ENCODE measurements at places on chromosomes 1 and 21.
A peak's percentile ranks its signal among the peaks of the same experiment; 100 is the strongest.

- no peak for DNase-seq
These were observed 90.4 kb downstream of the HS2ST1 start for GRCh38 chr1:87004857-87005256.

GRCh38 chr1:246579818-246580217 lies 13.6 kb downstream of the CNST start:
- DNase-seq: no peak

- no peak for DNase-seq
These were observed 3.2 kb upstream of the IBA57 start for GRCh38 chr1:228162286-228163006.

- no peak for DNase-seq
These were observed 110.9 kb upstream of the C1orf174 start for GRCh38 chr1:4010814-4011605.

- no peak for DNase-seq
These were observed 185.9 kb downstream of the SLC45A1 start for GRCh38 chr1:8503842-8504241.

DNA sequence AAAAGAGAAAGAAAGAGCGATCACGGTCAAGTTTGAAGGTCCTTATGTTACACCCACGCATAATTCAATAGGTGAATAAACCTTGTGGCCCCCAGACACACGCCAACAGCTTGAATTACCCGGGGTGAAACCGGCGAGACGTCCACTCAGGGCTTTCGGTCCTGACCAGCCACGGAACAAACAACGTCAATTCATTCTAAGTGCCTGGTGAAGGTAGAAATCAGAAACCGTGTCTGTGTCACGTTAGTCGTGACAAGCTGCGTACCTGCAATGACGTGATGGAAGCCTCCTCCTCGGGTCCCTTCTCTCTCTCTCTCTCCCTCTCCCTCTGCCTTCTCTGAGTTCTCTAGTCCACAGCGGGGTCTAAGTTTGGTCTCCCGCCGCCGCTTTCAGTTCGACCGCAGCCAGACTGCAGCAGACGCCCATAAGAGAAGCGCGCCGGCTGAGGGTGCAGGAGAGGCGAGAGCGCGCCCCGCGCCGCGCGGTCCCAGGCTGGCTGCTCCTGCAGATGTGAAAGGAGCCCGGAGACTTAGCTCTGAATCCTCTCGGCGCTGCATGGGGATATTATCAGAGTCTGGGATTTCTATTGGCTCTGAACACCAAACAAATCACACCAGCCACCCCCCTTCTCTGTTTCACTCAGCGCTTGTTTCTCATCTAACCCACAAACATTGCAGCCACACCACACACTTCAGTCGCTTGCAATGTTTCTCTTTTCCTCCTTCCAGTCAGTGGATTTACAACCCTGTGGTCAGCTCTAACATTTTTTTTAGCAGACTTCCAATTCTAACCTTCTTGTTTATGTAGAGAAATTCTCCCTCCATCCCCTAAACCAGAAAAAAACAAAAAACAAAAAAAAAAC lies at the start of gene GREM2:
Gene GREM2 (minus strand): TSS at position 537 of the 862 bp plus-strand sequence. CDS start 118,680 bp downstream, outside the sequence.
- no peak for DNase-seq

DNA sequence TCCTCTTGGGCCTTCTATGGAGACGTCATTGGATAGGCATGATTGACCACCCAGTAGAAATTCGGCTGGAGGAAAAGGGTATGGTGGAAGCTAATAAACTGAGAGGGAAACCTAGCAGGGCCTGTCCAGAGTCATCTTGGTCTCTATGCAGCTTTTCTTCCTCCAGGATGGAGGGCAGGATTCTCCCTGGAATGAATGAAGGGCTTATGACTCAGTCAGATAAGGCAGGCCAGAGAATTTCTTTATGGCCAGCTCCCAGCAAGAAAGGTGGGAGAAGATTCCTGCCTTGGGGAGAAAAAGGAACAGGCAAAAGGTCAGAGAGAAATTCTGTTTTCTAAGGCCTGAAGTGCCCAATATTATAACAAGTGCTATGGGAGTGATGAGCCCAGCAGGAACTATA lies 17.1 kb downstream of the FBLIM1 start:
- DNase-seq: no peak

GRCh38 chr1:207001492-207002245 lies 30.9 kb downstream of the C1orf116 start:
- no peak for DNase-seq

GRCh38 chr1:154463512-154463990 lies 38.5 kb upstream of the TDRD10 start:
- DNase-seq: no peak

GRCh38 chr21:14548779-14549178 lies 2.7 kb upstream of the SAMSN1 start:
- no peak for DNase-seq

- DNase-seq: no peak
These were observed 19.2 kb downstream of the AGPAT3 start for GRCh38 chr21:43884012-43884860.

DNA sequence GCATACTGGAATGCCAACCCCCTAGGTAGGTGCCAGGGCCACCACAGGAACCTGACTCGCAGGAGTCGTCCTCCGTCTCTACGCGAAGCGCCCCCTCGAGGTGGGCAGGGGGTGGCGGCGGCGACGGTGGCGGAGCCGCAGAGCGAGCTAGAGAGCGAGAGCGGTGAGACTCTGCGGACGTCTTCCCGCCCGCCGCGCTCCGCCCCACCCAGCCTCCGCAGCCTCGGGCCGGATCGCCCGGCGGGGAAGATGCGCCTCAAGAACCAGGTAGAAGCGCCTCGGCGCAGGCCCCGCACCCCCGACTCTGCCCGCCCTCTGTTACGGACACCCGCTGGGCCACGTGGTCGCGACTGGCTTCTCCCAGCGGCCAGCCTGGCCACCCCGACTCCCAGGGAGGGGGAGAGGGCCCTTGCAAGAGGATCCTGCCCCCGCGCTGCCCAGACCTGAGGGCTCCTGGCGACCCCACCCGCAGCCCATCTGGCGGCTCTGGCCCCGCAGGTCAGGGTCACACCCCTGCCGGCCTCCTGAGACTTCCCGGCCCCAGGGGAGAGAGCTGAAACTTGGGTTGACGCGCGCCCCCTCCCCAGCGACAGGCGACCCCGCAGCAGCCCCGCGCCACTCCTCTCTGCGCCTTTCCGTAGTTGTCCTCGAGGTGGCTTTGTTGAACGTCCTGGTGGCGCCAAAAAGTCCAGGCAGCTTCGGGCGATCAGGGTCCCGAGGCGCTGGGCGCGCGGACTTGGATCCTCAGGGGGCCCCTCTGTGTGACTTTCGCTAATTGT lies 24.4 kb upstream of the AGBL4 start:
- no peak for DNase-seq

- no peak for DNase-seq
These were observed 14.2 kb upstream of the SPOCD1 start for GRCh38 chr1:31830065-31830464.

GRCh38 chr1:97999320-97999719 lies 78.5 kb upstream of the DPYD start:
- no peak for DNase-seq

DNA sequence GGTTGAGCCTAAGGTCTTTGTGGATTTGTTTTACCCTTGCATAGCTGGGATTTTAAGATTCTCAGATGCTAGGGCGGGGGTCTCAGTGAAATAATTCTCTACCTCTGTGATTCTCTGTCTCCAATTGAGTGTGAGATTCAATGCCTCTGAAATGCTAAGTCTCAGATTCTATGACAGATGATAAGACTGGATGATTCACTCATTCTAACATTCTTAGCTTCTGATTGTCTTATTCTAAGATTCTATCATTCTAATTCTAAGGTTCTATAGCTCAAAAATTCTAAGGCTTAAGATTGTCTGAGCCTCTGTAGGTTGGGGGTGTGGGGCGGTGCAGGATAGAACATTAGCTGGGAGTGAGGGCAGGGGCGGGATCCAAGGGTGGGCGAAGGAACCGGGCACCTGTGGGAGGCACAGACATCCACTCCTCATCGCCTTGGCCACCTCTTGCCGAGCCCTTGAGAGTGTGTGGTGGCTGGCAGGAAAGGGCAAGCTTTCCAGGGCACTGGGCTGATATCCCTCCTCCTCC lies 29.5 kb downstream of the ADGRB2 start:
- no peak for DNase-seq

DNA sequence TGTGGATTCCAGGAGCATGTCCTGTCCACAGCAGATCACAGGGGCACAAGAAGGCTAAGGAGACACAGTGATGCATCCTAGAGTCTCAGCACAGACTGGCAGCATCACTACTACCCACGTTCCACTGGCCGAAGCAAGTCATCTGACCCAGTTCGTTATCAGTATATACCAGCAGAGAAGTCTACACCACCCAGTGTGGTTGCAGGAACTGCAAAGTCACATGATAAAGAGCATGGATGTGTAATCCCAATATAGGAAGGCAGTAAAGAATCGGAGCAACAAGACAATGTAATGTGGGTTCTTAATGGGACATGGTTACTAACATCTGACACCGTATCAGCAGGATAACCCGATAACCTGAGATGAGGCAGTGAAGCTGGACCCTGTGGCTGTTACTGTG lies 246.6 kb downstream of the RRAGC start:
- no peak for DNase-seq

GRCh38 chr1:201707656-201708055 lies 121.3 kb upstream of the IPO9 start:
- DNase-seq: no peak

DNA sequence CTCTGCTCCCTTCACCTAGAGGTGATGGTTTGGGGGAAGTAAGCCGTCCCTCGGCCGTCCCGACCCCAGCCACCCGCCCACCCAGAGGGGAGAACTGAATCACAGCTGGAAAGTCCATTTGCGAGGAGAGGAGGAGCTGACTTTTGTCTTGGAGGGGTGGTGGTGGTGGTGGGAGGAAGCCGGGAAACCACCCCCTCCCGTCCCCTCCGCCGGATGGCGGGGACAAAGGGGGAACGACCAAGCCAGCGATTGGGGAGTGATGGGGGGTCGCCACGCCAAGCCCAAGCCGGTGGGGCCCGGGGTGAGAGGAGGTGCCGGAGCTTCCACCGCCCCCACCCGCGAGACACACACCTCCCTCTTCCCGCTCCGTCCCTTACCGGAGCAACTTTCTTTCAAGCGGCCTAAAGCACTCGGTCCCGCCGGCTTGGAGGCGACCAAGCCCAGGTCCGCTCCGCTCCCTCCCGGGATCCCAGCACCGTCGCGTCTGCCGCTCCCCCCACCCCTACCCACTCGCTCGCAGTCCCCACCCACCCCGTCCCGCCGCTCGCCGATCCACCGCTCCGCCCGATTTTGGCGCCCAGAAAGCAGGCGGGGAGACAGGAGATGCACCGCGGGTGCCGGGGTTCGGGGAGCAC lies 540 bp downstream of the ARHGEF2 start:
- DNase-seq: peak; percentile 55

- DNase-seq: no peak
These were observed 1.3 kb downstream of the POGK start for GRCh38 chr1:166840309-166841274.

GRCh38 chr1:112462953-112463279 lies 45.8 kb upstream of the WNT2B start:
- no peak for DNase-seq

GRCh38 chr1:224289396-224289795 lies 40.6 kb downstream of the NVL start:
- no peak for DNase-seq

DNA sequence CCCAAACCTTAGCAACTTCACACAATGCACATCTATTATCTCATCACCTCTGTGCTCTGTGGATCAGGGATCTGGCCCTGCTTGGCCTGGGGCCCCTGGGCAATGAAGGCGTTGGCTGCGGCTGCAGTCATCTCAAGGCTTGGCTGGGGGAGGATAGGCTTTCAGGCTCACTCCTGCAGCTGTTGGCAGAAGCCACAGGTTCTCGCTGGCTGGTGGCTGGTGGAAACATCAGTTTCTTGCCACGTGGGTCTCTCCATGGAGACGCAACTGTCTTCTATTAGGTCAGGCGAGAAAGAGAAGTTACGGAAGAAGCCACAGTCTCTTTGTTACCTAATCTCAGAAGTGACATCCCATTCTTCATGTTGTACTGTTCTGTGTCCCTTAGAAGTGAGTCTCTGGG lies 3.6 kb upstream of the NPPA start:
- no peak for DNase-seq

DNA sequence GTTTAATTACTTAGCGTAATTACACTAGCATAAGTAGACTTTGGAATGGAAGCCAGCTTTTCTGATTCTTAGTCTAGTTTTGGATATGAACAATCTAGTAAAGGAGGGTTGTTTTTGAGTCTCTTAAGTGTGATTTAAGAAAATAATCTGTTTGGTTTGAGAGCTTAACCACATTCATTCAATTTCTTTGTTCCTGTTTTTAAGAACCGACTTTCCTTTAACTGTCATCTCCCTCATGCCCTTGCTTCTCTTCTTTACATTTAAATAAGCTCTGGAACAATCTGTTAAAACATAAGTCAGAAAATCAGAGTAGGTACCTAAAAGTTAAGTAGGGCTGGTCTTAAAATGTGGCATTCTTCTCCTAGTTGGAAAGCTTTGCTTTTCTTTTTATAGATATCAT lies 27.7 kb downstream of the CDC42 start:
- DNase-seq: no peak

- no peak for DNase-seq
These were observed 56.6 kb downstream of the SMYD2 start for GRCh38 chr1:214337511-214337910.

DNA sequence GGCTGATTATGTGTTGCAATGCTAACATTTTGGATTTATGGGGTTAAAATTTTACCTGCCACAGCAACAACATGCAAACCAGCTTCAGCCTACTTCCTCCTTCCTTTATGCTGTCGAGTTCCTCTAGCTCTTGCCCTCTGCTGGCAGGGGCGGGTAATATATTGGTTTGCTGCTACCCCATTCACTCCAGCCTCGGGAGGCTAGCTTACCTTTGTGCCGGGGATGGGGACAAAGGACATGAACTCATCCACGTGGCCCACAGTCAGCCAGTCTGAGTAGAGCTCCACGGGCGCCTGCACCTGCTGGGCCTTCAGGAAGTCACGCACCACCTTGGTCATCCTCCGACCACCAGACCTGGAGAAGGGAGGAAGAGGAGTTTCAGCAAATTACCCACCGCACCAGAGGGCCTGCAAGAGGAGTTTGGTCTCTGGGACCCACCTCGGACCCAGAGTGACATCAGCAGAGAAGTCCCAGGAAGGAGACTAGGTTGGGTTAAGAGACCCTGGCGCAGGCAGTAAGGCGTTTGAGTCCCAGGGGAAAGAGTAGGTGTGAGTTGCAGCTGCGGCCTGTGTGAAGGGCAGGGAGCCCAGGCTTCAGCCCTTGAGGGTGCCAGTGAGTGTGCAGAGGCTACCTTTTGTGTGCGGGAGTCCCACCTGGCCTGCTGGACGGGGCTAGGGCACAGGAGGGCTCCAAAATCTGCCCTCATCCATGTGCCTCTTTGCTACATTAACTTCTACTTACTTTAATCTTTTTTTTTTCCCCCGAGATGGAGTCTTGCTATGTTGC lies 21.8 kb upstream of the SDHB start:
- DNase-seq: no peak
